PC-9 (cell line): ENCODE measurements at places on chromosomes 3 and 15. TPM values are rescaled to one million over a fixed set of nuclear protein-coding genes. Genes with fewer than 3 reads are reported as not detected.

The DUOXA2 gene
- not detected in 2 replicates for total RNA-seq

The TUSC2 gene
- 24.7 and 28.5 TPM in 2 replicates for total RNA-seq

The MESP2 gene
- total RNA-seq: 1.3 and 2.4 TPM in 2 replicates

The DNASE1L3 gene
- not detected in 2 replicates for total RNA-seq

The LRRIQ4 gene
- 1.3 TPM in 2 replicates for total RNA-seq

The DAZL gene
- total RNA-seq: not detected in 2 replicates

The SLC7A14 gene
- total RNA-seq: not detected in 2 replicates

The TAGLN3 gene
- not detected in 2 replicates for total RNA-seq

The GP5 gene
- total RNA-seq: not detected in 2 replicates

The MUC4 gene
- total RNA-seq: 63.7 and 84.4 TPM in 2 replicates

The TMPRSS7 gene
- total RNA-seq: 0.23 TPM in 1 of 2 replicates, not detected in the other

The EPHB1 gene
- 0.15 TPM in 1 of 2 replicates, not detected in the other for total RNA-seq

The C3orf49 gene
- not detected in 2 replicates for total RNA-seq

DNA sequence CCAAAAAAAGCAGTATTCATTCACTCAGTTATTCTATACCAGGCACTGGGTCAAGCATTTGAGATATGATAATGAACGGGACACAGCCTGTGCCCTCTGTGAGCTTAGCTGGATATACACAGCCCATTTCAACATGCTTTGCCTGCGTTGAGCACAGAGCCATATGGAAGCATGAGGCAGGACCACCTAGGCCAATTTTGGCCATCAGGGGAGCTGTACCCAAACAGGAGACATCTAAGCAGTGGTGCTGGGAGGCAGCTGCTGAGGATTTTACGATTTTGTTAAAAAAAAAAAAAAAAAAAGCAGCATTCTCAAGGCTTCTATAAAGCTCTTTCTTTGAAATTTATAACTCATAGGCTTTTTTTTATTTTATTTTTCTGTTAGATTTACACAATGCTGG is 87.2 kb upstream of the SLC2A2 start:
- no peak for DNase-seq

DNA sequence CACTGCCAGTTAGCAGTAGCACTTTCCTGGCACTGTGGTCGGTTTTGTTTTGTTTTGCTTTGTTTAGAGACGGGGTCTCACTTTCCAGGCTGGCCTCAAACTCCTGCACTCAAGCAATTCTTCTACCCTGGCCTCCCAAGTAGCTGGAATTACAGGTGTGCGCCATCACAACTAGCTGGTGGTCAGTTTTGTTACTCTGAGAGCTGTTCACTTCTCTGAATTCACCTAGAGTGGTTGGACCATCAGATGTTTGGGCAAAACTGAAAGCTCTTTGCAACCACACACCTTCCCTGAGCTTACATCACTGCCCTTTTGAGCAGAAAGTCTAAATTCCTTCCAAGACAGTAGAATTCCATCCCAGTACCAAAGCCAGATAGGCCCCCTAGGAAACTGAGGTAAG is 22.6 kb downstream of the CLDN18 start:
- no peak for DNase-seq

DNA sequence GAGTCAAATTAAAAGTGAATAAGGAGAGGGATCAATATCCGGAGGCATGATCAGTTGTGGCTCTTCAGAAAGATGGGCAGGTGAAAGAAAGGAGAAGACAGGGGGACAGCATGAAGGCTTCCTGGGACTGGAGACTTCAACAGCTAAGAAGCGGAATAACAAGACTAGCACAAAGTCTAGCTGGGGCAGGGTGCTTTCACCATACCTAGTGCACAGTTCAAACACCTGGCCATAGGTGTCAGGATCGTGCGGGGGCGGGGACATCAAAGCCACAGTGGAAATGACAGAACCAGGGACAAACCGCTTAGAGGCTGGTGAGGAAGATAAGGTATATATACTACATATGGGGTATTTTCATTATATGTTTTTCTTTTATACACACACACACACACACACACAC is 66.2 kb upstream of the FOXP1 start:
- no peak for DNase-seq

- DNase-seq: no peak
Observed at GRCh38 chr3:150453353-150453752, 45.3 kb downstream of the TSC22D2 start.

GRCh38 chr3:160748231-160748630 is 7.8 kb upstream of the PPM1L start:
- no peak for DNase-seq

DNA sequence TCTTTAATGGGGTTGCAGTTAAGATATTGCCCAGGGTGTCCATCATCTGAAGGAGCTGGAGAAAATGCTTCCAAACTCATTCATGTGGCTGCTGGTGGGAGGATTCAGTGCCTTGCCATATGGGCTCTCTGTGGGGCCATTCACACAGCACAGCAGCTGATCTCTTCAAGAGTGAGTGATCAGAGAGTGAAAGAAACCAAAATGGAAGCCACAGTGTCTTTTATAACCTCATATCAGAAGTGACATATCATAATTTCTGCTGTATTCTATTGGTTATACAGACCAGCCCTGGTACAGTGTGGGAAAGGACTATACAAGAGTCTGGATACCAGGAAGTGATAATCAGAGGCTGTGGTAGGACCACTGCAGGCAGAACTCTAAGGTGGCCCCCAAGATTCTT is 33.6 kb downstream of the HHLA2 start:
- DNase-seq: no peak

- no peak for DNase-seq
Observed at GRCh38 chr3:180135101-180135500, 98.4 kb upstream of the PEX5L start.

DNA sequence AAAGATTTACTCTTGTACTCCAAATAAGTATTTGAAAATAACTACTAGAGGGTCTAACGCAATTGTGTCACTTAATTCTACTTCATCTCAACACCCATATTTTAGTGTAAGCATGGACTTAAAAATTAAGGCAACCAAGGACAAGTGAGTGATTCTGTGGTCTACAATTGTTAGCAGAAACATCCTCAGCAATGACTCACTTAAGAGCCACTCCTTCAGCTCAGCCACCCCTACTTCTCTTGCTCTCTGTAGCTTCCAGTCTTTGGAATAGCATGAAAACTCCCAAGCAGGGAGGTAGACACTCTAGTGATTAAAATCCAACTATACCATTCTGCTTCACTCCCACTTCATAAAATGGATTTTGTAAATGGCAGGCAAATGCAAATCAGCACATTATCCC is 116.0 kb upstream of the LRRN1 start:
- no peak for DNase-seq

DNA sequence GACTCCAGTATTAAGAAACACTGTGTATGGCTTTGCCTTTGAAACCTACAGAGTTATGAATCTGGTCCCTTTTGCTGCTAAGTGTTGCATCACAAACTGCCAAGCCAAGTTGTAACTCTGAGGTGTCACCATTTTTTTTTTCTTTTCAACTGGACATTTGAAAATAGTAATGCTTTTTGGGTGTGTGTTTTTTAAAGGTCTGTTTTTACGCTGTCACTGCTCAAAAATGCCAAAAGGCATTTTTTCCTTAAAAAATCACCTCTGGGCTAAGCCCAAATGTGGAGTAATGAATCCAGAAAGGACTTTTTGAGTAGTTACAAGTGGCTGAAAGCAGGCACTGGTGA is 9.5 kb downstream of the SMAD3 start:
- no peak for DNase-seq

GRCh38 chr3:170274641-170275040 is 52.4 kb downstream of the PRKCI start:
- DNase-seq: no peak

DNA sequence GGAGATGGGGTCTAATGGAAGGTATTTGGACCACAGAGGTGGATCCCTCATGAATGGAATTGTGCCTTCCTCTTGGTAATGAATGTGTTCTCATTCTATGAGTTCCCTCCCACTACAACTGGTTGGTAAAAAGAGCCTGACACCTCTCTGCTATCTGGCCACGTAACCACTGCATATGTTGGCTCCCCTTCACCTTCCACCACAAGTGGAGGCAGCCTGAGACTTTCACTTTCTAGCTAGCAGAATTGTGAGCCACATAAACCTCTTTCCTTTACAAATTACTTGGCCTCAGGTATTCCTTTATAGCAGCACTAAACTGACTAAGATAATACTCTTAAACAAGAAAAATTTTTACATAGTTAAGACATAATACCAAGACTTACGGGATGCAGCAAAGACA is 155.3 kb downstream of the NR1I2 start:
- no peak for DNase-seq

GRCh38 chr3:61666615-61667330 is 105.4 kb downstream of the PTPRG start:
- DNase-seq: no peak

GRCh38 chr3:171165499-171165921 is 139.0 kb upstream of the SLC2A2 start:
- DNase-seq: no peak

DNA sequence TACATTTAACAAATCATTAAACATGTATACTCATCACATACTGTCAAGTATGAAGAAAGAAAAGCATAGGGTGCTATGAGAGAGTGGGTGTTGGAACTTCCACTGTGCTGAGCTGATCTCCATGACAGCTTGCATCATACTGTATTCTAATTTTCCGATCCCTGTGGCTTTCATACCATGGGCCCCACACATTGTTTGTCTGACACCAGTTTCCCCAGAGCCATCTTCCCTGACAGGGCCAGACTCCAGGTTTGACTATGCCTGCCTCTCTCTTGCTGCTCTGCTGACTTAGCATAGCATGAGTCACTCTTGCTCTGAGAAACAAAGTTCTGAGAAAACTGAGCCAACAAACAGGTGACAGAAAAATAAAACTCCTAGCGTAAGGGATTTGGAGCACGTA is 37.0 kb upstream of the CASR start:
- no peak for DNase-seq

DNA sequence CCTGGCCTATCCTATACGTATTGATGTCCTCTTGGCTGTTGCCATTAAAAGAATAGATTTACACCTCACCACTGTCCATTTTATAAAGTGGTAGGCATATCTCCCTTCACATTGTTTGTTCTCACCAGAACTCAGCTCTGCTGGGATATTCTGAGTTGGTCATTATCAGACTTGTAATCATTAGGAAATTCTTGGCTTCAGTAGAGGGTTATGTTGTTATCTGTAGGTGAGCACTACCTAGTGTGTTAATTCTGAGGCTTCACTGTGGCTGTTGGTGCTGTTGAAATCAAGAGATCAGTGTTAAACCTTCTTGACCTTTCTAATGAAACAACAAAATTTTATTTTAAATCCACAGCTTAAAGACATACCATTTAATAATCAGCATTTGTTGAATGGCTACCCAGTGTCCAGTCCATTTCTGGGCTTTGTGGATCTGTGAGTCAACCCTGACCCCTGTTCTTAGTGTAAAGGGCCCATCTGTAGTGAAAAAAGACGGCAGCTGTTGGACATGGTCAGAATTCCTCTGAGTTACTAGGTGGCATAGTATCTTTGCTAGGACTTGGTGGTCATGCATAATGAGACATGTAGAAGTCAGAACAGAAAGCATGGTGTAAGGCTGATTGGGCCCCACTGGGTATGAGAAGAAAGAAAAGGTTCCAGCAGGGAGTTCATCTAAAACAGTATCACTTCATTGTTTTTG is 32.9 kb upstream of the P4HTM start:
- no peak for DNase-seq

- DNase-seq: no peak
Observed at GRCh38 chr3:12051586-12051985, 47.4 kb downstream of the SYN2 start.

DNA sequence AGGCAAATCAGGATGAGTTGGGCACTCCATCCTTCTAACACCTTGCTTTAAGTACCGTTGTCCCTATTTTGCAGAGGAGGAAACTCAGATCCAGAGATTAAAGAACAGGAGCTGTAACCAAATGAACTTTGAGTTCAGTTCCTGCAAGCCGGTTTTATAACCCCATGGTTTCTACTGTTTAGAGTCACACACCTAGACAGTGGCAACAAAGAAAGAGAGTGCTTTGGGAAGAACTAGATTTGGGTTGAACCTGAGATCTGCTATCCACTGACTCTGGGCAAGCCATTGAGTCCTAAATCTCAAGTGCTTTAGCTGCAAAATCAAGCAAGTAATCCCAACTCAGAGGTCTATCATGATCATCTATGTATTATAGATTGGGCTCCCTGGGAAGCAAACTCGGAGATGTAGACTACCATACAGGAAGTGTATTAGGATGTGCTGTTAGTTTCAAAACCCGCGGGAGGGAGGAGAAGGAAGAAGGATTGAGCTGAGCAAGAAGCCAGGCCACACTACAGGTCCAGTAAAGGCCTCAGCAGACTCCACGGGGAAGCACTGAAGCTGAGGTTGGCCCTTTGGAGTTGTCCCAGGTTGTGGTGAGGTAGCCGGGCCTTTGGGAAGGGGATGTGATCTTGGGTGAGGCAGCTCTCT is 42.2 kb downstream of the SRGAP3 start:
- no peak for DNase-seq

DNA sequence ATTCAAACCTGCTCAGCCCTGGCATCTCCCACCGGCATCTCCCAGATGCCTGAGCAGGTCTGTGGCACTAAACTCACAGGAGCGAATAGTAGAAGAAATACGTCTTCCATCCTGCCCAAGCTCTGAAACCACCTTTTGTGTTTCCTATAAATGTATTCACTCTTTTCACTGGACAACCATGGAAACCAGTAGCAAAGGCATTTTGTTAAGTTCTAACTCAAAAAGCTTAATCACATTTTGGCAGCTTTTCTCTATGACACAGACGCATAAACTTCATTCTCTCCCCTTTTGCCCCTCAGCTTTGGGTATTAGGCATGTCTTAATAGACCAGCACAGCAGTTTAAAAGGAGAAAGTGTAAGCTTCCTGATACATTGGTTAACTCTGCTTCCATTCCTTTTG is 24.5 kb upstream of the ARNT2 start:
- no peak for DNase-seq

DNA sequence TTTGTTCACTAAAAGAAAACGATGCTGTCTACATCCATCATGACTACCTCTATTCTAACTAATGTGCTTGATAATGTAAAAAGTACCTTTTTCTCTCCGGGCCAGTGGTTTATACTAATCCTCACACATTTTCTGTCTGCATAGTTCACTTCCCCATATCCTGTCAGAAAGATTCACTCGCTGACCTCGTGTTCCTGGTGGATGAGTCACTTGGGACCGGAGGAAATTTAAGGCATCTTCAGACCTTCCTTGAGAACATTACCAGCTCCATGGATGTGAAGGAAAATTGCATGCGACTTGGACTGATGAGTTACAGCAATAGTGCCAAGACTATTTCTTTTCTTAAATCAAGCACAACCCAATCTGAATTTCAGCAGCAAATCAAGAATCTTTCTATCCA is 33.8 kb downstream of the COL6A5 start:
- no peak for DNase-seq

GRCh38 chr3:57484563-57484962 is 59.6 kb downstream of the DNAH12 start:
- DNase-seq: no peak

DNA sequence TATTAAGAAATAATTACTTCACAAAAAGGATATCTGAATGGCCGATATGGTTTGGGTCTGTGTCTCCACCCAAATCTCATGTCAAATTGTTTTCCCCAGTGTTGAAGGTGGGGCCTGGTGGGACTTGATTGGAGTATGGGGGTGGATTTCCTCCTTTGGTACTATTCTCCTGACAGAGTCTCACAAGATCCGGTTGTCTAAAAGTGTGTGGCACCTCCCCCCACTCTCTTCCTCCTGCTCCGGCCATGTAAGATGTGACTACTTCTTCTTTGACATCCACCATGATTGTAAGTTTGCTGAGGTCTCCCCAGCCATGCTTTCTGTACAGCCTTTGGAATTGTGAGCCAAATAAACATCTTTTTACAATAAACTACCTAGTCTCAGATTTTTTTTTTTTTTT is 34.5 kb downstream of the ZBTB11 start:
- DNase-seq: no peak

- DNase-seq: no peak
Observed at GRCh38 chr3:18558507-18558906, 133.4 kb upstream of the SATB1 start.
